Body of pancreas (tissue), 4 donors: ENCODE measurements at places on chromosomes 6 and 20. TPM values are rescaled to one million over a fixed set of nuclear protein-coding genes. Genes with fewer than 3 reads are reported as not detected.

The MRPS18A gene
- 36.3 TPM for total RNA-seq

- H3K36me3 ChIP-seq: no peaks in the 10 kb centered on the region
- no peaks in the 10 kb centered on the region for H3K27me3 ChIP-seq
- DNase-seq: peak; percentile 78
- peaks cover 41% of the 10 kb centered on the region for H3K4me1 ChIP-seq
- peak within 1 kb of the TSS; percentile 71 for H3K4me3 ChIP-seq
- H3K27ac ChIP-seq: peak within 1 kb of the TSS; percentile 84
These were observed at the start of gene PYGB for GRCh38 chr20:25247956-25248785. PYGB (plus strand) TSS chr20:25248085; CDS start chr20:25248179, 94 bp downstream.

- peak overlapping the region; percentile 48 for H3K4me3 ChIP-seq
- no peaks in the 10 kb centered on the region for H3K27me3 ChIP-seq
- peaks cover 3% of the 10 kb centered on the region for H3K36me3 ChIP-seq
- peaks cover 50% of the 10 kb centered on the region for H3K4me1 ChIP-seq
These were observed 517 bp downstream of the ACTL10 start for GRCh38 chr20:33667245-33667675.

GRCh38 chr6:127900935-127901334 lies at the start of gene THEMIS:
THEMIS (minus strand) TSS chr6:127901058; CDS start chr6:127900932, 126 bp downstream.
- H3K27ac ChIP-seq: no peak within 1 kb of the TSS
- no peaks in the 10 kb centered on the region for H3K36me3 ChIP-seq
- no peak within 1 kb of the TSS for H3K4me3 ChIP-seq

The ADGRF4 gene
- total RNA-seq: not detected

The GSTA2 gene
- total RNA-seq: 76.1 TPM

DNA sequence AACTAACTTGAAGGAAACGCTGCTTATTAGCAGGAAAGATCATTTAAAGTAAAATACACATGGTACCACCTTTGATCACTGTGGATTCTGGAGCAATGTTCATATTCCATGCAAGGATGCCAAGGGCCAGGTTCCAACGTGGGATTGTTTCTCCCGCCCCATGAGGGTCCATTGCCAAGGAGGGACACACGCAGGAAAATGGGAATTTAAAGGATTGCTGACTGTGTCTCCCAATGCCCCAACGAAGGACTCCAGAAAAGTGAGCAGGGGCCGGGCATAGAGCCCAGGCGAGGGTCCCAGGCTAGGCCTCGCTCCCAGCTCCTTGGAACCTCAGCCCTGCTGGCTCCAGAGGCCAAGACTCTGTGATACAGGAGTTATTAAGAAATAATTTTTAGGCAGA lies 111.2 kb downstream of the DACT2 start:
- H3K4me1 ChIP-seq: no peaks in the 10 kb centered on the region
- DNase-seq: no peak
- H3K4me3 ChIP-seq: no peak overlapping the region
- no peaks in the 10 kb centered on the region for H3K27me3 ChIP-seq
- H3K36me3 ChIP-seq: no peaks in the 10 kb centered on the region
- no peak overlapping the region for H3K27ac ChIP-seq

DNA sequence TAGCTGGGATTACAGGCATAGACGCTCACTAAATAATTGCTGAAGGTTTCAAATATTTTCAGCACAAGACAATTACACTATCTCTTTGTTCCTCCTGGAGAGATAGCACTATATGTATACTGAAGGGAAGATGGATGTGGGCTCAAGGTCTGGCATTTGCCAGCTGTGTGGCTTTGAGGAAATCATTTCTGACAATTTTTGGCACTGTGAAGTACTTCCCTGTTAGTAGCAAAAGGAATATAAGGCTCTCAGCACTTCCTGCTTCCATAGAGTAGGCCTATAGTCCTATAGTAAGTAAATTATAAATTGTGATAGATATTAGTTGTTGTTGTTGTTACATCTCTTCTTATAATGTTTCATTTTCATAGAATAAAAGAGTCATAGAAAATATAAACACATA lies 271.1 kb downstream of the SAMD5 start:
- H3K36me3 ChIP-seq: no peaks in the 10 kb centered on the region
- no peaks in the 10 kb centered on the region for H3K4me1 ChIP-seq

GRCh38 chr20:48897305-48898010 lies 24.1 kb upstream of the ARFGEF2 start:
- no peaks in the 10 kb centered on the region for H3K36me3 ChIP-seq
- H3K4me3 ChIP-seq: no peak overlapping the region
- H3K27ac ChIP-seq: no peak overlapping the region
- no peak for DNase-seq

The GSTA3 gene
- total RNA-seq: not detected

DNA sequence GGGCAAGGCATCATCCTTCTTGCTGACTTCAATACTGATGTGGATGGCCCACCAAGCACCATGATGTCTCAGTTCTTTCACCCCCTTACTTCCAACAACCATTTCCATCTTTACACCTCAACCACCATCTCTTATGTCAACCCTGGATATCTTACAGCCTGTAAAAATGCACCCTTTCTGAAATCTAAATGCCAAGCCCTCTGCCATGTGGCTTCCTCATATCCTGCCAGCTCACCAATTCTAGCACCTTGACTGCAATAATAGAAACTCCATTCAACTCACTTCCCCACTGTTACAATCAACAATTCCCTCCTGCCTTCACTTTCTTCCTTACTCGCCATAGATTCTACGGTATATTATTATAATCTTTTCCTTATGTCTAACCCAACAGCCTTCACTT lies 57.9 kb downstream of the LY86 start:
- H3K4me1 ChIP-seq: no peaks in the 10 kb centered on the region
- H3K36me3 ChIP-seq: no peaks in the 10 kb centered on the region
- no peak overlapping the region for H3K4me3 ChIP-seq
- no peak overlapping the region for H3K27ac ChIP-seq

DNA sequence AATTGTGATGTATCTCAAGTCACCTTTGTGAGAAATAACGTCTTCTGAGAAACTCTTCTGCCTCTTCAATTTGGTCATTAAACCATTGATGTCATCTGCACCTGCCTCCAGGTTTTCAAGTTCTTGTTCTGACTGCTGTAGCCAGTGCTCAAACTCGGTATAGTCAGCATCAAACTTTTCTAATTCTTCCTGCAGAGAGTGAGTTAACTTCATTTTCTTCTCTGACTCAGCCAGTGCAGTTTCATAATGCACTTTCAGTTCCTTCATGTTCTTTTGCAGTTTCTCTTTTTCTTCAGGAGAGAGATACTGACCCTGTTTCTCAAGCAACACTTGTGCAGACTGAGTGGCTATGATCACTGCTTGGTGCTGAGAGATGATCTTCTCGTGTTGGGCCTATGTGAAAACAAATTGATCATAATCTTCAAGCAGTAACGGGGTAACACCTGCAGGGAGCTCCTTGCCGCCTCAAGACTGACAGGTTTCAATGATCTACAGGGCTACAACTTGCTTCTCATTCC lies 48.8 kb downstream of the DST start:
- no peak for DNase-seq
- H3K36me3 ChIP-seq: no peaks in the 10 kb centered on the region
- H3K4me1 ChIP-seq: no peaks in the 10 kb centered on the region
- H3K27me3 ChIP-seq: no peaks in the 10 kb centered on the region

DNA sequence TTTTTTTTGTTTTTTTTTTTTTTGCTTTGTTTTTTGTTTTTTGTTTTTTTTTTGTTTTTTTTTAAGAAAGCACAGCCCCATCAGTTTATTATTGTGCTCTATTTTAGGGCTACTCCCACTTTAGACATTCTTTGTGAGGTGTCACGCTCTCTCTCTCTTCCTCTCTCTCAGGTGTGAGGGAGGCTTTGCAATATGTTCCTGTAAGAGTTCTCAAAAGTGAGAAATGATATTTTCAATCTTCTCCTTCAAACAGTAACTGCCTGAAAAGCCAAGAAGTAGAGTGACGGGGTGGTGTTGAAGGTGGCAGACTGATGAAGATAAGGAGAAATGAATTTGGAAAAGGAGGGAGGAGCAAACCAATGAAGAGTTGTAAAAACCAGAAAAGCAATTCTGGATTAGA lies 28.3 kb upstream of the HDAC2 start:
- H3K27ac ChIP-seq: no peak overlapping the region
- no peaks in the 10 kb centered on the region for H3K4me1 ChIP-seq
- no peak overlapping the region for H3K4me3 ChIP-seq
- no peaks in the 10 kb centered on the region for H3K36me3 ChIP-seq
- no peak for DNase-seq
- no peaks in the 10 kb centered on the region for H3K27me3 ChIP-seq

The SLC44A4 gene
- total RNA-seq: 19.2 TPM

DNA sequence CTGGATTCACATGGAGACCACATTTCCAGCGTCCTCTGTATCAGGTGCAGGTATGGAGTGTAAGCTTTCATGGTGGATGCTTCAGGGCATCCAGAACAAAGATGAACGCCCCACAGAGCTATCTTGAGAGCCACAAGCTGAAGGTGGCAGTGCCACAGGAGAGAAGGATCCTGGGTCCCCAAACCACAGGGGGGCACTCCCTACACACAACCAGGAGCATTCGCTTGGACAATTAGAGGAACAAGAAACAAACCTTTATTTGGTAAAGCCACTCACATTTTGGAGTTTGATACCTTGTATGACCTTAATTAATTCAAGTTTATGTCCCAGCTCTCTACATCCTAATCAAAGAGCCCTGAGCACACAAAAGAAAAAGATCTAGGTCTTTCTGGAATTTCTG lies 406.3 kb downstream of the PREX1 start:
- H3K4me1 ChIP-seq: no peaks in the 10 kb centered on the region
- no peaks in the 10 kb centered on the region for H3K27me3 ChIP-seq
- no peaks in the 10 kb centered on the region for H3K36me3 ChIP-seq
- DNase-seq: no peak

The C20orf141 gene
- not detected for total RNA-seq

GRCh38 chr6:21831521-21832291 lies 238.2 kb downstream of the SOX4 start:
- no peaks in the 10 kb centered on the region for H3K4me1 ChIP-seq
- H3K36me3 ChIP-seq: no peaks in the 10 kb centered on the region
- H3K4me3 ChIP-seq: no peak overlapping the region
- H3K27me3 ChIP-seq: no peaks in the 10 kb centered on the region
- no peak overlapping the region for H3K27ac ChIP-seq

GRCh38 chr20:38871560-38871953 lies 54.7 kb upstream of the FAM83D start:
- DNase-seq: no peak
- no peak overlapping the region for H3K27ac ChIP-seq
- no peaks in the 10 kb centered on the region for H3K36me3 ChIP-seq
- H3K27me3 ChIP-seq: no peaks in the 10 kb centered on the region
- H3K4me3 ChIP-seq: no peak overlapping the region

The PEDS1 gene
- 9.6 TPM for total RNA-seq

- H3K27me3 ChIP-seq: no peaks in the 10 kb centered on the region
- H3K4me3 ChIP-seq: no peak overlapping the region
- no peaks in the 10 kb centered on the region for H3K36me3 ChIP-seq
- no peak overlapping the region for H3K27ac ChIP-seq
- DNase-seq: no peak
These were observed 45.7 kb downstream of the HBS1L start for GRCh38 chr6:135008941-135009290.

The NRM gene
- 2.6 TPM for total RNA-seq

DNA sequence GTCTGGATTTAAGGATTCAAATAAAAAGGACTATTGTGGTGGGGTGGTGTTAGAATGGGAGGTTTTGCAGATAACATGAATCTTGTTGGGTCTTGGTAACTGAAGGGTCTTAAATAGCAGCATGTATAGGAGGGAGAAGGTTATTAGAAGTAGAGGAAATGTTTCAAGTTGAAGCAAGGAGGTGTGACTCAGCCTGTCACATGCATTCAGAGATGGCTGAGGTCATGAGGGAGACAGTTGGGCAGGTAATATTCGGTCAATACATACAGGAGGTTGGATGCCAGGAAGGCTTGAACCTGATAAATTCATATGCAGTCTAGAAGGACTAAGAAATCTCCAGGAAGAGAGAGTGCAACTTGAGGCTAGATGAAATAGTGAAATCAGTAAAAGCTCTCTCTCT lies 6.1 kb downstream of the KLHL31 start:
- H3K4me3 ChIP-seq: no peak overlapping the region
- no peaks in the 10 kb centered on the region for H3K36me3 ChIP-seq
- DNase-seq: no peak
- no peaks in the 10 kb centered on the region for H3K4me1 ChIP-seq
- no peak overlapping the region for H3K27ac ChIP-seq

The WFDC2 gene
- total RNA-seq: 3.0 TPM

DNA sequence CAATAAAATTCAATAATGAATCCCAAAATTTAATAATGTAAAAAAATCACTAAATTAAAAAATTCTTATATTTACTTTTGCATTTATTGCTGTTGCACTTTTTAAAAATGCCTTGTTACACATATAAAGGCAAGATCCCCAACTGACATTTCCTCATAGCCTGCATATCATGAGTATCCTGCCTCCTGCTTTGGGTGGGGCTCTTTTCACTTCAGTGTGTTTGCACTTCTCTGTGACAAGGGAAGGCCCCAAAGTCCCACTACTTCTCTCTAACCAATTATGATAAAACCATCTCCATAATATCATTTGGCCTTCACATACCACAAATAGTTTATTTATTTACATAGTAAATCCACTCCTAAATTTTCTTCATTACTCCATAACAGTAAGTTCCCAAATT lies 446.1 kb upstream of the MARCKS start:
- H3K27me3 ChIP-seq: no peaks in the 10 kb centered on the region
- DNase-seq: no peak

DNA sequence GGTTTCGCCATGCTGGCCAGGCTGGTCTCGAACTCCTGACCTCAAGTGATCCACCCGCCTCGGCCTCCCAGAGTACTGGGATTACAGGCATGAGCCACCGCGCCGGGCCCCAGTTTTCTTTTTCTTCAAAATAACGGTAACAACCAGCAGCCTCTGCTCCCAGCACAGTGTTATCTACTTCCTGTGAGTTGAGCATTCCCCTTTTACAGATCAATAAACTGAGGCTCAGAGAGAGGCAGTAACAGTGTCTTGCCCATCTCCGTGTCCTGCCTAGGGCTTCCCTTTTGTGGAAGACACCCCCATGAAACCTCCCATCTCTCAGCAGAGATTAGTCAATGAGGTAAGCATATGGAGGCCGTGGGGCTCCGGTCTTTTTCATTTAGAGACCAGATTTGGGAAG lies 29.6 kb downstream of the BPIFB1 start:
- H3K4me1 ChIP-seq: no peaks in the 10 kb centered on the region
- H3K4me3 ChIP-seq: no peak overlapping the region
- no peak for DNase-seq
- H3K36me3 ChIP-seq: no peaks in the 10 kb centered on the region
